ENCODE measurements at places on chromosomes 11 and 22.

DNA sequence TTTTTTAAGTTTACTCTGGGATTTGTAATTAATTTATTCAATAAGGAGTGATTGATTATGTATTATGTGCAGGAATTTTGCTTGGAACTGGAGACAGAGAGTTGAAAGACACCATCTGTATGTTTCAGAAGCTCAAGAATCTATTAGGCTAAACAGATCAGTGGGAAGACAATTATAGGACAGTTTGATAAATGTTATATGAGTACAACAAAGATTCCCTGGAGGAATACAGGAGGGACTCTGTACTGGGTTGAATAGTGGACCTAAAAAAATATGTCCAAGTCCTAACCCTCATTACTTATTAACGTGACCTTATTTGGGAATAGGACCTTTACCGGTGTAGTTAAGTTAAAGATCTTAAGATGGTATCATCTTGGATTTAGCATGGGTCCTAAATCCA lies 681.2 kb downstream of the NELL1 start:
- no peak for DNase-seq

DNA sequence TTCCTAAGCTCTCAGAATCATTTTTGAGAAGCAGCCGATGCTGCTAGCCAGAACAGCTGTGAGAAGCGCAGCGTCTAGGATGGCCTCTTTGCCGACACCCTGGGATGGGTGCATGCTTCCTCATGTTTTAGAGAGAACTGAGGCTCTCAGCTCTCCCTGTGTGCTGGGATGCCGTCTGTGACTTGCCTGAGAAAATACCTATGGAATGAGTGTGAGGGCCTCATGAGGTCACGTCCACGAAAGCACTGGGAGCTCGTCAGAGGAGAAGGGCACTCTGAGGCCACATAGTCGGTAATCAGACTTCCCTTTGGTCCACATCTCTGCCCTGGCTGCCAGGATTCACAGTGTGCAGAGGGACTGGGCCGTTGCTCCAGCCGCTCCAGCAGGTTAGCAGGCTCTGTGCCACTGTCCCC lies 54.7 kb downstream of the MICAL3 start:
- DNase-seq, result peak; percentile 79

DNA sequence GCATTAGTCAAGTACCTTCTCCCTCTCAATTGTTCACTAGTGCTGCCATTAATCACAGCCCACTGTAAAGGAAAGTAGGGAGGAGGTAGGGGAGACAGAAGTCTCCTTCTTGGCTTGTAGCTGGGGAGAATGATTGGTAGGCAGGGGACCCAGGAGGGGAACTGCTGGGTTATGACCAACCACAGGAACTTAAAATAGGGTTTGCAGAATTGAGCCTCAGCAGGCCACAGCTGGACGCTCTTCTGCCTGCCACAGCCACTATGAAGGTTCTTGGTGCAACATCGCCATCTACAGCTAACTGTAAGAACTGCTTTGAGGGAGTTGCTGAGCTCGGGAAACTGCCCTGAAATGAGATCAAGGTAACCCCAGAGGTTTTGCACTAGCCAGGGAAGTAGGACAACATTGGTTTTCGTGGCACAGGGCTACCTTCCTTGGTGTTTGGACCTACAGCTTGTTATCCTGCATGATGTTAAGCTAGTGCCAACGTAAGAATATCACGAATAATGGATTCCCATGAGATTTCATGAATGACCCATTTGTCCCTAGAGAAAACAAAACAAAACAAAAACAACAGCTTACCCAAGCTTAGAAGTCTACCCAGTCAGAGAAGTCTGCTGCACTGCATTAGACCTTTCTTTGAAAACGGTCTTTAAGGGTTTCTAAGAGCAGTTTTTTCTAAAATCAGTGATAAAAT lies 787.1 kb upstream of the API5 start:
- no peak for DNase-seq

- DNase-seq, result no peak
These were observed 267.8 kb downstream of the FAT3 start for GRCh38 chr11:92492372-92492771.

GRCh38 chr11:44726283-44727113 lies at the start of gene TSPAN18:
Gene TSPAN18, plus strand, starts transcription at chr11:44726962. Its CDS starts 179,455 bp downstream, at chr11:44906417.
- no peak for DNase-seq

- DNase-seq, result no peak
These were observed 15.8 kb downstream of the CHST1 start for GRCh38 chr11:45649544-45650165.

DNA sequence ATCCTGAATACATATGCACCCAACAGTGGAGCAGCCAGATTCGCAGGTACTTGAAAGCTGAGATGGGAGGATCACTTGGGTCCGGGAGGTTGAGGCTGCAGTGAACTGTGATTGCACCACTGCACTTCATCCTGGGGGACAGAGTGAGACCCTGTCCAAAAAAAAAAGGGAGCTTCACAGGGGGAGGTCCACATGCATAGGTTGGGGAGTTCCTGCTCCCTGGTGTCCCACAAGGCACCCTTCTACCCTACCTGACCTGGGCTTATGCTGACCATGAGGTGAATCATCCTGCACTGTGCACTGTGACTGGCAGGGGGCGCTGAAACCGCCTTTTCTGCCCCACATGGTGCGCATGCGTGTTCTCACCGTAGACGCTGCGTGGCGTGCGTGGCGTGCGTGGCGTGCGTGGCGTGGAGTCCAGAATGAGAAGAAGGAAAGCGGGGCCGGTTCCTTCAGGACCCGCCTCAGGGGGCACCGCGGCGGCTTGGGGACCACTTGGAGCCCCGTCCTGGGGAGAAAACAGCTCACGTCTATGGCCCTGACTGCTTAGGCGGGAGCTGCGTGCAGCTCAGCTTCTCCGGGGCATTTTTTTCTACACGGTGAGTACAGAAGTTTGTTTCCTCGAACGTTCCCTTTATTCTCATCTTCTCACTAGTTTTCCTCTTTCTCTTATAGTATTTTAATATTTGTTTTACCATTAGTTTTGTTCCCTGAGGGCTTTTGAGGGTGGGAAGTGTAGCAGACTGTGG lies 116.6 kb upstream of the GRK3 start:
- DNase-seq, result no peak

GRCh38 chr11:4370166-4370565 lies 2.0 kb upstream of the OR52B4 start:
- DNase-seq, result no peak

DNA sequence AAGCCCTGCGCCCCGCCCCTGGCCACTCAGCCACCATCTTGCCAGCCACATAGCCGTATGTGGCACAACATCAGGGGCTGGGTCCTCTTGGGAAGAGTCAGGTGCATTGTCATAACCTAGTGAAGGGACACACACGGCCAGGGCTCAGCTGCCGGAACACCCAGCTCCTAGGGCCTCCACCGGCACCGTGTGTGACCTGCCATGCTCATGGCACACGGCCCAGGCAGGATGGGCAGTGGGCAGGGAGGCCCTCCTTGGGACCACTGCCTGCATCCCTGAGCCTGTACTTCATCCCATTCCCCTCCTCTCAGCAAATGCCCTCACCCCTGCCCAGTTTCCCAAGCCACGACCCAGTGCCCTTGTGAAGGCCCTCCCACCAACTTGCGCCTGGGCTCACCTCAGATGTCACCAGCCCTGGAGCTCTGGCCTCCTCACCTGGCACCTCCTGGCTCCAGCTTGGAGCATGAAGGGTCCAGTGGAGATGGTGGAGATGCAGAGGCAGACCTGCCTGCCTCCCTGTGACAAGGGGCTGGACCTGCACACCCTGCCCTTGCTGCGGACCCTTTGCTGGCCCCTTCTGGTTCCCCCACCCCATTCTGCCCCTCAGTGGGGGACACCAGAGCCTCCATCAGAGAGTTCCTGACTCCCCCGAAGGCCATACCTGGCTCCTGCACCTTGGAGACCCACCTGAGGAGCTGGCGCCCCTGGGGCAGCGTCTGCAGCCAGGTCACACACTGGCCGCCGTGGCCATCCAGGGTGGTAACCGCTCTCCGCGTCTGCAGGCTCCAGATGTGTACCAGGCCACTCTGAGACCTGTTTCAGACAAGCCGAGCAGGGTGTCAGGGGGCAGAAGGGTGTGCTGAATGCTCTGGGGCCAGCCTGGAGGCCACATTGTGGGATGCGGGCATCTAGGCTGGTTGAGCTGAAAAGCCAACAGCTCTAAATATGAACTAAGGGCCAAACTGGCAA lies 34.5 kb downstream of the GNB1L start:
- no peak for DNase-seq

DNA sequence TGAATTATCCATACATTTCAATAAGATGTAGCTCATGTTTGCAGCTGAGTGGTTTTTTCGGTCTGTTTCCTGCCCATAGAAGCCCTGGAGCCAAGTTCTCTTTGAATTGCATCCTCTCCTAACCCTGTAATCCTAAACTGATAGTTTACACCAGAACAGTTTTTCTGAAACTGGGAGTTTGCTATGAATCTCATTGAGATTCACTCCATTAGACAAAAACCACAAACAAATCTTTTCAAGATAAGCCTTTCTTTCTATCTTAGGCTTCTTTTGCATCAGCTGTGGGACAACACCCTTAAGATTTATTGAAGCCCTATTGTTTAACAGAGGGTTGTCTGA lies 324.8 kb downstream of the DYNC2H1 start:
- no peak for DNase-seq

- DNase-seq, result no peak
These were observed 152.9 kb downstream of the SNX19 start for GRCh38 chr11:130763087-130763980.

GRCh38 chr11:86230179-86230804 lies 14.3 kb upstream of the EED start:
- no peak for DNase-seq

DNA sequence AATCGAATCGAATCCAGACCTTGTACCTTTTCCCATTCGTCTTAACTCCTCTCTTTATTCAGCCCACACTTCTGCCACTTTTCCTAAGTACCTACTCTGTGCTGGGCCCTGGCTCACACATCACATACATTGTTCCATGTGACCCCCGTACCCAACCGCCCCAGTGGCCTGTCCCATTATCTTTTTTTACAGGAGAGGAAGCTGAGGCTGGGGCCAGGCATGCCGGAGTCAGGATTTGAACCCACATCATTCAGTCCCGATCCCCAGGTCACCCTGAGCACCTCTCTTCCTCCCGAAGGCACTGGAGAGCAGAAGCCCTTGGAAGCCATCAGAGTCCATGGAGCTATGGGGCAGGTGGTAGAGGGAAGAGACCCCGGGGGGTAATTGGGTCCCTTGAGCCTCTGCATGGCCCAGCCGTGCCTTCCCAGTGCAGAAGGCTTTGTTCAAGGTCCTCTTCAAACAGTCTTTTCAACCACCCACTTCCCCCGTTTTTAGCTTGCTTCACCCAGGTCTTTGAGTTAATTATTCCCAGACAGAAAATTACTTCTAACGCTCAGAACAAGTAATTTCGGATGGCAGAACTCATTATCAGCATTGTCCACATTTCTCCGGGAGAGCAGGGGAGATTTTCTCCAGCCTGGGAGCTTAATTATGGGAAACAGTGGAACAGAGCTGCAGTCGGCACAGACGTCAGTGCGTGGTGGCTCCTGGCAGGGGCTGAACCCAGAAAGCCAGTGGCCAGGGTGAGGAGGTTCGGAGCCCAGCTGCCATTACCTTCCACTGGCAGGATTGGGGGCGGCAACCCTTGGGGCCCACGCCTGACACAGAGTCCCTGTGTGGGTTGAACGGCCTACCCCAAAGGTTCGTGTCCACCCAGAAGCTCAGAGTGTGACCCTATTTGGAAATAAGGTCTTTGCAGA lies 82.4 kb upstream of the RTL6 start:
- no peak for DNase-seq

DNA sequence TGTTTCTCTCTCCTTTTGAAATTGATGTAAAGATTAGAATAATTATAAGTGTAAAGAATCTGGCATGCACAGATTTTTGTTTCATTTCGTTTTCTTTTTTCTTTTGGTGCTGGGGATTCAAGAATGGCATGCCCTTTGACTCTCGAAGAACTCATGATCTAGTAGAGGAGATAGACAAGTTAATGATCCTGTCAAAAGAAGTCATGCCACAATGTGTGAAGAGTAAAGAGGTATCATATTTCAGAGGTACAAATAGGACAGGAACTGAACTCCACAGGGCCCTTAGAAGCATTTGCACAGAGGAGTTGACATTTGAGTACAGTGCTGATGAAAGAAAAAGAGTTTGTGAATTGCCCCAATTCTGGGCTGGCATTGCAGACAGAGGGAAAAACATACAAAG lies 708.0 kb upstream of the ARHGAP42 start:
- no peak for DNase-seq

DNA sequence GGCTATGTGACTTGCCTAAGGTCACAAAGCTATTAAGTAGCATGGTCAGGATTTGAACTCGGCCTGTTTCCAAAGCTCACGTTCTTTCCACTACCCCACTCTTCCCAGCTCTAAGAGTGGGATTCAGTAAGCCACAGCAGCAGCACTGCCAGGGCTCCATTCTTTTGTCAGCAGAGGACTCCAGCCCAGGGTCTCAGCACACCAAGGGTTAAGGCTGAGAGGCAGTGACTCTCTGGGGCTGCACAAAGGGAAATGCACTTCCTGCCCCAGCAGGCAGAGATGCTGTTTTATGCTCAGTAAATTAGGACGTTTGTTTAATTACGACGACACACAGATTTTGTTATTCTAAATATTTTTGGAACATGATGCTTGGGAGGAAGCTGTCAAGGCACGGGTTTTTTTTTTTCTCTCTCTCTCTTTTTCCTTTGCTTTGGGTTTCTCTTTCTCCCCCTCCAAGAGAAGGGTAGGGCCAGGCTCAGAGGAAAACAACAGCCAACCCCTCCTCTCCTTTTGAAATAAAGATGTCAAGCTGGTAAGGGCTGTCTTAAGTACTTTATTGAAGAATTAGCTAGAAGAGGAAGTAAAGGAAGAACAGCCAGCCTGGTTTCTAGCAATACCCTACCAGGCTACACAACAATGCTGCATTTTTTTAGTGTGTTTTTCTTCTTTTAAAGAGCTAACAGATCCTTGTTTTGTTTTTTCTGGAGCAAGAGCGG lies 2.8 kb downstream of the MYH9 start:
- DNase-seq, result no peak

DNA sequence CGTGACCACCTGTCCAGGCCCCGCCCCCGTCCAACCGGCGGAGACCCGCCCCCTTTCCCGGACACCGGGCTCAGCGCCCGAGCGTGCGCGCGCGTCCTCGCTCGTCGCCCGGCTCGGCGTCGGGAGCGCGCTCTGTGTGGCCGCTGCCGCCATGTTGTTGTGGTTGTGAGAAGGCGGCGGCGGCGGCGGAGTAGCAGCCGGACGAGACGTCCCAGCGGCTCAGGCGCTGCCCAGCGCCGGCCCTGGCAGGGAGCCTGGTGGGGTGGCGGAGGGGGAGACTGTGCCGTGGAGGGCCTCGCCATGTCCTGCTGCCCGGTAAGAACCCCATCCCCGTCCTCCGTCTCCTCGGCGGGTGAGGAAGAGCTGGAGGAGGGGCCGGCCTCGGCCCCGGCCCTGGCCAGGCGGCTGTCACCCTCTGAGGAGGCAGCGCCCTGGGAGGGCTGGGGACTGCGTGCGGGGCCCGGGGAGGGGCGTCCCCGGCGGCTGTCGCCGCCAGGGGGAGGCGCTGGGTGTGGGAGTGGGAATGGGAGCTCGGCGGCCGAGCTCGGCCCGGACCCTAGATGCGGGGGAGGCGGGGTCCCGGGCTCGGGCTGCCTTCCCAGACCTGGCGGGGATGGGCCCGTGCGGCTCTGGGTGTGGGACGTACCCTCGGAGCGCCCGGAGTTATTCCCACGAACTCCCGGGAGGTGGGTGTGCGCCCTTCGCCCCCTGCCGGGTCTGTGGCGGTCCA lies at the start of gene MTMR3:
TSS of gene MTMR3 (plus strand) at position 130 of the 730 bp plus-strand sequence. CDS start 87,886 bp downstream, outside the sequence.
- no peak for DNase-seq

- DNase-seq, result no peak
These were observed 35.1 kb downstream of the WT1 start for GRCh38 chr11:32400196-32400595.

GRCh38 chr22:36331912-36332622 lies 55.7 kb downstream of the MYH9 start:
- no peak for DNase-seq

- no peak for DNase-seq
These were observed 509.0 kb upstream of the LARGE1 start for GRCh38 chr22:34429314-34429713.
